Hair follicle dermal papilla cell (primary cell): ENCODE measurements at places on chromosomes 13 and 19. TPM values are rescaled to one million over a fixed set of nuclear protein-coding genes. Genes with fewer than 3 reads are reported as not detected.

AKAP11 gene
- 24.0 and 29.4 TPM in 2 replicates for total RNA-seq

LAIR1 gene
- 0.16 TPM in 1 of 2 replicates, not detected in the other for total RNA-seq

PPAN gene
- 33.8 and 38.9 TPM in 2 replicates for total RNA-seq

ATP13A1 gene
- 69.1 and 72.5 TPM in 2 replicates for total RNA-seq

C13orf42 gene
- not detected in 2 replicates for total RNA-seq

CEACAM7 gene
- not detected in 2 replicates for total RNA-seq

CASP14 gene
- 0.12 TPM in 1 of 2 replicates, not detected in the other for total RNA-seq

TEX101 gene
- not detected in 2 replicates for total RNA-seq

HTR2A gene
- total RNA-seq = 0.49 and 2.3 TPM in 2 replicates

UQCR11 gene
- total RNA-seq = 29.8 and 34.6 TPM in 2 replicates

CYP4F11 gene
- total RNA-seq = not detected in 2 replicates

ZNF681 gene
- total RNA-seq = 0.61 and 0.65 TPM in 2 replicates

ATP1A3 gene
- total RNA-seq = not detected in 2 replicates

NEK5 gene
- total RNA-seq = under 0.01 and 0.12 TPM in 2 replicates

TINCR gene
- total RNA-seq = under 0.01 TPM in 2 replicates

ANGPTL8 gene
- total RNA-seq = not detected in 2 replicates

PRODH2 gene
- total RNA-seq = not detected in 2 replicates

TPM4 gene
- 1,255 and 1,332 TPM in 2 replicates for total RNA-seq

IQCN gene
- 3.6 and 4.1 TPM in 2 replicates for total RNA-seq

SYT3 gene
- 0.16 TPM in 1 of 2 replicates, not detected in the other for total RNA-seq

MUC16 gene
- total RNA-seq = not detected in 2 replicates

SIGLEC10 gene
- not detected in 2 replicates for total RNA-seq

ZNF790 gene
- 5.8 and 7.8 TPM in 2 replicates for total RNA-seq

ICAM1 gene
- total RNA-seq = 9.2 and 25.2 TPM in 2 replicates

FREM2 gene
- 0.16 TPM in 1 of 2 replicates, not detected in the other for total RNA-seq

PROZ gene
- not detected in 2 replicates for total RNA-seq

GAPDHS gene
- total RNA-seq = not detected in 2 replicates

BTBD2 gene
- total RNA-seq = 74.3 and 79.5 TPM in 2 replicates

B3GLCT gene
- total RNA-seq = 11.7 and 13.5 TPM in 2 replicates

NOVA2 gene
- total RNA-seq = not detected in 2 replicates

MEGF8 gene
- total RNA-seq = 25.3 and 35.7 TPM in 2 replicates

FGF22 gene
- total RNA-seq = 0.16 TPM in 1 of 2 replicates, not detected in the other

DCLK1 gene
- 14.9 and 21.1 TPM in 2 replicates for total RNA-seq

RPL13A gene
- total RNA-seq = 1,679 and 1,804 TPM in 2 replicates

ZNF730 gene
- total RNA-seq = 0.36 and 1.3 TPM in 2 replicates

APLP1 gene
- 13.8 and 16.4 TPM in 2 replicates for total RNA-seq

SLC25A41 gene
- total RNA-seq = 0.12 and 0.16 TPM in 2 replicates

CGB3 gene
- total RNA-seq = not detected in 2 replicates

REEP6 gene
- 1.3 and 1.8 TPM in 2 replicates for total RNA-seq

NRTN gene
- 0.16 TPM in 1 of 2 replicates, not detected in the other for total RNA-seq

FXYD1 gene
- total RNA-seq = 0.73 and 2.1 TPM in 2 replicates

PABPC3 gene
- total RNA-seq = 0.12 and 0.16 TPM in 2 replicates

ODAD3 gene
- 0.32 and 0.36 TPM in 2 replicates for total RNA-seq

DAND5 gene
- total RNA-seq = 0.65 and 0.85 TPM in 2 replicates

LSM4 gene
- total RNA-seq = 66.2 and 72.9 TPM in 2 replicates

ZNF132 gene
- 9.4 and 13.0 TPM in 2 replicates for total RNA-seq

NBEA gene
- total RNA-seq = 5.7 and 7.3 TPM in 2 replicates

SRRM5 gene
- 0.24 TPM in 1 of 2 replicates, not detected in the other for total RNA-seq
